Posterior cingulate gyrus (tissue), 11 donors: ENCODE measurements at places on chromosomes 6 and 20.

- no peak for DNase-seq
Measured at GRCh38 chr6:121305957-121306607, 28.2 kb downstream of the TBC1D32 start.

- no peak for DNase-seq
Measured at GRCh38 chr6:129212081-129212480, 329.1 kb downstream of the LAMA2 start.

DNA sequence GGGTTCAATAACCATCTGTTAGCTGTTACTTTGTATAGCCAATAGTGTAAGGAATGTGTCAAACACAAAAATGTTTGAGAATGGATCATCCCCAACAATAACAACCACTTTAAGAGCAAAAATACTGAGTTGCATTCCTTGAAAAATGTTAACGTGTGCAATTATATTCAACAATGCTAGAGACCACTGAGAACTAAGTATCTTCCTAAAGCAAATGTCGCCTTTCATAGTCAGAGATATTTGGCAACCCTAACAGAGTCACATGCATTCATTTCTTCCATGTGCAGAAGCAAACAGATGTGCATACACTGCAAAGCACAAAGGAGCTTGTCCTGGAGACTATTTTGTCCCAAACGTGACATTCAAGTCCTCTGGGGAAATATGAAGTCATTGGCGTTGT, 448.6 kb downstream of the GJA1 start:
- DNase-seq: no peak

- no peak for DNase-seq
Measured at GRCh38 chr6:94065707-94066337, 646.5 kb upstream of the EPHA7 start.

GRCh38 chr6:134015719-134016557, 36.5 kb downstream of the SLC2A12 start:
- DNase-seq: no peak

DNA sequence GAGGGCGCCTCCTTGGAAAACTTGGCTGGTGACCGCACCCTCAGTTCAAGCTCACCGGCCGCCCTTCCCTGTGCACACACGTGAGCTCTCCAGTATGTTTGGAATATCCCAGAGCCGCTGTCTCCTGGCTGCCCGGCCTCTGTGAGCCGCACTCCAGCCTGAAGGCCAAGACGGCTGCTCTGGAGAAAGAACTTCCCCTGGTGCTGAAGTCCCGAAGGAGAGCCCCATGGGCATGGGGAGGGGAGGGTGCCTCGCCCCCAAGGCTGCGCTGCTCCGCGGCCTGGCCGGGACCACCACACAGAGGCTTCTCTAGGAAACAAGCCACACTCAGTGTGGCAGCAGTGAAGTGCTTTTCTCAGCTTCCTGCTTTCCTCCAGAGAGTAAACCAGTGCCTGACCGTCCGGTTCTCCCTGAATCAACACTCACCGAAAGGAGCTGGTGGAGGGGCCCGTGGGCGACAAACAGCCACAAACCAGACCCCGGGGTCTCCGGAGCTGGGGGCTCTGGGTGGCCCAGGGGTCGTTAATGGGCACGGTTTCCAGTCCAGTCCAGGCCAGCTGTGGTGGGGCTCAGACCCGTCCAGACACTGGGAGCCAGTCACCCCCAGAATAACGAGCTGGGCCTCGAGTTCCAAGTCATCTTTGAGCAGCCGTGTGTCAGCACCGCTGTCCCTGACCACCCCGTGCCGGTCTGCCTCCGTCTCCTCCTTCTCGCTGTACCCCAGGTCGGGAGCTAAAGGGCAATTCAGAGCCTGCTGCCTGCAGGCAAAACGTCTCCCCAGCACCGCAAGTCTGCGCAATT, 87.4 kb upstream of the BHLHE23 start:
- peak; percentile 5 for DNase-seq

- DNase-seq: no peak
Measured at GRCh38 chr6:106702046-106702445, 72.7 kb downstream of the QRSL1 start.

DNA sequence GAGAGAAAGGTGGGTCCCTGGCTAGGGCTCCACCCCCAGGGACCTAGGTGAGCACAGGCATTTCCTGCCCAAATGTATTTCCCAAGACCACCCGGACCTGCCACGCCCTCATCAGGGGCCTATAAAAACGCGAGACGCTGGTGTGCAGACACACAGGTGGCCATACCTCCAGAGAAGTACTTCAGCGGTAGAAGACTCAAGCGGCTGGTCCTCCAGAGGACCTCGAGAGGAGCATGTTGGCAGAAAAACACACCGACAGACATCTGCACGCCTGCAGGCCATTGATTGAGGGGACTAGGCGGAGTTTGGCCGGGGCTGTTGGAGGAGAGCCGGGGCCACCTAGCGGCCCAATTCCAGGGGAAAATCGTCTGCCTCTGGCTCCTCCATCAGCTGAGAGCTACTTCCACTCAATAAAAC, 695.8 kb upstream of the MMS22L start:
- DNase-seq: no peak

DNA sequence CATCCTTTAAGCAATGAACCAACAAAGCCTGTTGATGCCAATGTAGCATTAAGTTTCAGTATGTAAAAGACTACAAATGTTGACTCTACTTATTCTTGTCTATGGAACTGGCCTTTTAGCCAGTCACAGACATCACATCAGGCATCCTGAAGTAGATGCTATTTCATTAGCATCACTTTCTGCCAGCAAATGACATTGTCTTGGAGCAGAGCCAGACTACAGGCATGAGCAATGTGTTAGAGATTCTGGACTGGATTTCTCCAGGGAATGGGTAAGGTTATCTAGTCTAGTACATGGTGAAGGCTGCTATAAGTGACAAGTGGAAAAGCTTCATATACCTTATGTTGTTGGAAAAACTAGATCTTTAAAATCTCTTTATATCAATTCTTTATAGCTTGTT, 142.9 kb downstream of the ADGRB3 start:
- DNase-seq: peak; percentile 35

DNA sequence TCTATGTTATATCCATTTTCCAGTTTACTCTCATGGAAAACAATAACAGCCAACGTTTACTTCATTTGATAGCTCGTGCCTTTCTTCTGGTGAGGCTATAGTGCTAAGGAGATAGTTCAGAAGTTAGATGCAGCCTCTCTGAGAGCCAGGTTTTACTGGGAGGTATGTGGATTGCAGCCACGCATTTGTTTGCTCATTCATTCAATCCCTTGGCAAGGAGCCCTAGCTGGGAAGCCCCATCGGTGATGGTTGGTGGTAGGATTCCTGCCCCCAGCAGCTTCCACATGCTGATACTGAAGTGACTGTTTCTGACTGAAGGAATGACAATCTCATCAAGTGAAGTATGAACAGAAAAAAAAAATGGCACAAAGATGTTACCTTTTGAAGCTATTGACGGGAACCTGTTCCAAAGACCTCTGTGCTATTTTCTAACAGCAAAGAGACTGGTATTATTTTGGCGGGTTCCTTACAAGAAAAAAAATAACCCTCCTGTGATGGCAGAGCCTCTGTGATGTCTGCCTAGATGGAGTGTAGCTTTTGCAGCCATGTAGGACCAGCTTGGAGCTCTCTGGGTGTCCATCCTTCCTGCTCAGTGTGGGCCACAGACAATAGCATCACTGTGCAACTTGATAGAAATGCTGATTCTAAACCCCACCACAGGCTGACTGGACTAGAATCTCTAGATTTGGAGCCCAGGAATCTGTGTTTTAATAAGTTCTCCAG, 30.6 kb downstream of the SNAP25 start:
- DNase-seq: no peak

GRCh38 chr6:79544299-79544927, 7.2 kb upstream of the LCA5 start:
- no peak for DNase-seq

GRCh38 chr6:17622144-17622543, 22.0 kb downstream of the FAM8A1 start:
- no peak for DNase-seq

DNA sequence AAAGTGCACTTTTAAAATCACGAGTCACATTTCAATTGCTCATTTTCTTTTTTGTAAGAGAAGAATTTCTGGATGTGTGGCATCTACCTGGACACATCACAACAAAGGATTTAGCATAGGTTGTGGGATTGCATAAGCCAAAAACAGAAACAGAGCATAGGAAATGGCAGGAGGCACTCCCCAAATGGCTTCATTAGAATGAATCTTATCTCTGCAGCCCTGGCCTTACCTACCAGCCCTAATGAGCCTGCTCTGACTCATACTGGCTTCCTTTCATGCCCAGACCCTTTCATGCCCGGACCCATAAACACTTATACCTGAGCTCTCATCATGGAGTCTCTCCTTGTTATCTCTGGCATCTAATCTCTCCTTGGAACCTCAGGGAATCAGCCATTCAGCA, 23.9 kb upstream of the SPTLC3 start:
- no peak for DNase-seq

DNA sequence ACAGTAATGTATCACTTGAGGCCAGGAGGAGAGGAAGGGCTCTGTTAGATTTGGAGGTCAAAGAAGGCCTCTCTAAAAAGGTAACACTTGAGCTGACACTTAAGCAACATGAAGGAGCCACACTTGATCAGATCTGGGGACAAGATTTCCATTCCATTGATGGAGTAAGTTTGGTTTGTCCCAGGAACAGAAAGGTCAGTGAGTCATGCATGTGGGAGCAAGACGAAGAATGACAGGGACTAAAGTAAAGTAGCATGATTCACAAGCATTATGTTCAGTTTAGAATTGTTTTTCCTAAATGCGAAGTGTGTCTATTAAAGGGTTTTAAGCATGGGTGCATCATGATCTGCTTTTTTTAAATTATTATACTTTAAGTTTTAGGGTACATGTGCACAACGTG, 47.4 kb downstream of the COL21A1 start:
- no peak for DNase-seq

GRCh38 chr6:144853603-144854002, 568.5 kb downstream of the UTRN start:
- no peak for DNase-seq

DNA sequence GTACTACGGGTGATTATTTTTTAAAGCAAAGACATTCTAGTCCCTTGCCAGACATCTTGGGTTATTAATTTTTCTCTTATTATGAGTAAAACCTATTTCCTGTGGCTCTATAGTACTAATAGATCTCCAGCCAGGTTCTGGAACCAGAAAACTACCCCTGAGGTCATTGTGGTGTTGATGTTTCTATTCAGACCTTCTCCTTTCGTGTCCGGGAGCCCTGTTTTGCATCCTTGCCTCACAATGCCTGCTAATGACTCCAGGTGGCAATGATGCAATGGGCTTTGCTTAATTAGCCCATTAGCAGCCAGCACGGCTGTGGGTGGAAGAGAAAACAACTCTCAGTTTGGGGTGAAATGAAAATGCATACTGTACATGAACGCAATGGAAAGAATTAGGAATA, 62.9 kb upstream of the ARG1 start:
- DNase-seq: no peak

- no peak for DNase-seq
Measured at GRCh38 chr6:129969064-129969463, 49.3 kb upstream of the L3MBTL3 start.

DNA sequence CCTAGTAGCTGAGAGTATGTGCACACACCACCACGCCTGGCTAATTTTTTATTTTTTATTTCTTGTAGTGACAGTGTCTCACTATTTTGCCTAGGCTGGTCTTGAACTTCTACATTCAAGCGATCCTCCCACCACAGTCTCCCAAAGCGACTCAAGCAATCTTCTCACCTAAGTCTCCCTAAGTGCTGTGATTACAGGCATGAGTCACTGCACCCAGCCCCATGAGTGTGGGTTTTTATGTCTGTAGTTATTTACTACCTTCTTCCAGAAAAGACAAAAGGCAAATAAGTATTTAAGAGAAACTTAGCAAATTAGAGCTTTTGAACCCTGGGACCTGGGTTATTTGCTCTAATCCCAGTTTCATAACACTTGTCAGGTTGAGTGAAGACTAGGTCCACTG, 92.3 kb upstream of the HCRTR2 start:
- no peak for DNase-seq

GRCh38 chr6:43271103-43271815, 26.8 kb upstream of the SLC22A7 start:
- DNase-seq: no peak

DNA sequence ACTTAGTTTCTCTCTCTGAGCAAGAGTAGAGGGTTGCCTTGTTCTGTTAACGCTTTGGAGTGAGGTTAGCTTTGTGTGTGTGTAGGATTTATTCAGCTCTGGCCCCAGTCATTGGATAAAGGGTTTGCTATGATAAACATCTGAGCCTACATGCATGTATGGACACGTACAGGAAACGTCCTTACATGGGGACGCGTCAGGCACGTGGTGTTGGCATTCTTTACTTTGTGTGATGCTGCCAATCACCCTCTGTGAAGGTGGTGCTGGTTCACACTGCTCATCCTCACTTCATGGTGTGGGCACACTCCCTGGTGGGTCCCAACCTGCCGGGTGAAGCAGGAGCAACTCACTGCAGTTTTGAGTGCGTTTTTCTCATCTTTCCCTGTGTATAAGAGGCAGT, 53.4 kb upstream of the CD93 start:
- DNase-seq: no peak

- no peak for DNase-seq
Measured at GRCh38 chr20:20334489-20334888, 33.4 kb upstream of the INSM1 start.

DNA sequence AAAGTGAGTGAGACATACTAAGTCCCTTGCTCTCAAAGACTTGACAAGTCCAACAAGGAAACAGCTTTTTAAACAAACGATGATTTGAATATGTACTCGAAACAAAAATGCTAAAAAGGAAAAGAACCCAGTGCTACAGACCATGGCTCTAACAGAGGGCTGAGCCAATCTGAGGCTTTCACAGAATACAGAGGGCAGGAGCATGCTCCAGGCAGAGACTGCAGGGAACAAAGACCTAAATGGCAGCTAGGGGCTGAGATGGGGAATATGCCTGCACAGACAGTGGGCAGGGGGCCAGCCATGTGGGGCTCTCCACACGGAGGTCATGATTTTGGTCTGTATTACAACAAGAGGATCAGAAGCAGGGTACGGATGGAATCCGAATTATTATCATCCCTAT, 31.1 kb upstream of the C6orf118 start:
- no peak for DNase-seq

DNA sequence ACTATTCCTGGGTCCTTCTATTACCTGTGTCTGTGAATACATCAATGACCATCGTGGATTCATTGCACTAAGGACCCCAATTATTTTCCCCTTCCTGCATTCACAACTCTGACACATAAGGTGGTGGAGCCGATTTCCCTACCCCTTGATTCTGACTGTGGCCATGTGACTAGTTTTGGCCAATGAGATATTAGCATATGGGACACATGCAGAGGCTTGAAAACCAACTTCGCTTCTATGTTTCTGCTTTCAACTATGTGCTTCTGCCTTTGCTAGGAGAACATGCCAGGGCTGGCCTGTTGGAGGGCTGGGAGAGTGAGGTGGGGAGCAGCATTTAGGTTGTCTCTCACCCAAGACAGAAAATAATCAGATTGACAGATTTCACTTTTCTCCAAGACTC, 483.1 kb upstream of the JAG1 start:
- DNase-seq: no peak
